ENCODE measurements at places on chromosomes 4 and X.

DNA sequence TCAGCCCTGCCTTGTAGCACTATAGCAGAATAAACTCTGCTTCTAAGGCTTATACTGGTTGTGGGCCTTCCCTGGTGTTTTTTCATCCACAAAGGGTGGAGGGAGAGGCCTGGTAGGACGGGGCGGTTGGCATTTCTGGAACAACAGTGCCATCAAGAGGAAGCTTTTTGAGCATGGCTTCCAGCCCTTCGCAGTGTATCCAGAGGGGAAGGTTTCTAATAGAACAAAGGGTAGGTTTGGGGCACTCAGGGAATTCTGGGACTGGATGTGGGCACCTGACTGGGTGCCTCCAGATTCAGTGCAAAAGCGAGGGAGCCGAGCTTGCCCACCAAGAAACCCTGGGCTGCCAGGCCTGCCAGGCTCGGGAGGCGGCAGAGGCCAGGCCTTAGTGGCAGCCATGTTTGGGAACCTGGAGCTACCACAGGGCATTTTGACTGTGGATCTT lies 229.6 kb upstream of the AGTR2 start:
- DNase-seq, result peak; percentile 76

- no peak for DNase-seq
Observed at GRCh38 chr4:105283501-105283900, 136.8 kb downstream of the TET2 start.

DNA sequence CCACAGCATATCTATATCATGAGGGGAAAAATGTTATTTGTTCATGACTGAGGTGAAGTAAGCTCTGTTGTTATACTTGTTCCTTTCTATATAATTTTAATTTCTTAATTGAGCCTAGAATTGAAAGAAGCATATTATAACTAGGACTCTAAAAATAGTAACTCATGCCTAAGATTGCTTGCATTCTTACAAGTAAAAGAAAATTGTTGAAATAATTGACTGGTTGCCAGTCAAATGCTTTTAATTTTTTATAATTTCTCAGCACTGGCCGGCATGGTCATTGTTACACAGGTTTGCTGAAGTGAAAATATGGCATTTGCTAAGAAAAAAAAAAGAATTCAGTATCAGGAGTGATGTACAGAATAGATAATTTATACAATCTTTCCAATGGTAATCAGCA lies 104.8 kb downstream of the GASK1B start:
- DNase-seq, result no peak

GRCh38 chr4:37812713-37813112 lies 13.8 kb upstream of the PGM2 start:
- DNase-seq, result no peak

GRCh38 chrX:118455013-118455412 lies 40.6 kb upstream of the DOCK11 start:
- no peak for DNase-seq

All from right atrium auricular region (tissue), 2 donors.